ENCODE measurements at places on chromosomes 2 and 18. TPM values are rescaled to one million over a fixed set of nuclear protein-coding genes. Genes with fewer than 3 reads are reported as not detected.

Gene TCF4
- 162 TPM for total RNA-seq

Gene DCC
- total RNA-seq = not detected

Gene ZNF396
- total RNA-seq = not detected

Gene MAPRE3
- total RNA-seq = 1.4 TPM

Gene SERPINB2
- 5.7 TPM for total RNA-seq

Gene CCL20
- 6.5 TPM for total RNA-seq

Gene DNAH6
- under 0.01 TPM for total RNA-seq

Gene GBX2
- 8.1 TPM for total RNA-seq

Gene IL36B
- total RNA-seq = not detected

Gene ABCB11
- 0.05 TPM for total RNA-seq

Gene FAM98A
- total RNA-seq = 35.5 TPM

Gene PRKAG3
- not detected for total RNA-seq

Gene FOXD4L1
- not detected for total RNA-seq

Gene COL4A4
- under 0.01 TPM for total RNA-seq

Gene CNTNAP5
- not detected for total RNA-seq

Gene WDR75
- total RNA-seq = 39.8 TPM

Gene GEN1
- total RNA-seq = 12.7 TPM

Gene EPB41L3
- 57.3 TPM for total RNA-seq

Gene KATNAL2
- 2.2 TPM for total RNA-seq

Gene CSRNP3
- total RNA-seq = 0.05 TPM

Gene CYS1
- not detected for total RNA-seq

Gene AQP4
- not detected for total RNA-seq

Gene HOXD12
- not detected for total RNA-seq

Gene POTEC
- total RNA-seq = not detected

Gene NMUR1
- not detected for total RNA-seq

Gene L3MBTL4
- 2.9 TPM for total RNA-seq

Gene FBXO36
- 2.6 TPM for total RNA-seq

Gene DLX1
- not detected for total RNA-seq

Gene ACMSD
- total RNA-seq = not detected

Gene ITPRIPL1
- total RNA-seq = 3.2 TPM

Gene DAPL1
- not detected for total RNA-seq

Gene ATP6V1C2
- not detected for total RNA-seq

Gene PRKD3
- total RNA-seq = 27.8 TPM

Gene MROH2A
- total RNA-seq = not detected

Gene KYNU
- 7.9 TPM for total RNA-seq

Gene ANKRD30B
- total RNA-seq = not detected

Gene CCDC68
- total RNA-seq = 5.9 TPM

Gene ASIC4
- total RNA-seq = not detected

Gene AQP12A
- total RNA-seq = not detected

Gene ANKRD30BL
- total RNA-seq = not detected

Gene SLC19A3
- not detected for total RNA-seq

Gene FAP
- total RNA-seq = 12.9 TPM

Gene DCAF17
- 10.1 TPM for total RNA-seq

Gene CHRNG
- not detected for total RNA-seq

Gene SYT4
- not detected for total RNA-seq

Gene NOL4
- total RNA-seq = not detected

Gene SELENOI
- 10.1 TPM for total RNA-seq

Gene NETO1
- total RNA-seq = not detected

Gene CAPN10
- total RNA-seq = 23.1 TPM

Gene FTCDNL1
- total RNA-seq = 0.93 TPM

Gene SLC38A11
- not detected for total RNA-seq

Gene TRIM43
- not detected for total RNA-seq

Gene MGAT4A
- total RNA-seq = 68.6 TPM

Gene SLC11A1
- total RNA-seq = under 0.01 TPM

Gene CIB4
- total RNA-seq = not detected

Measured in mammary microvascular endothelial cell (primary cell).